ENCODE measurements at places on chromosomes 7 and 10.
A peak's percentile ranks its signal among the peaks of the same experiment; 100 is the strongest.

- DNase-seq: peak; percentile 39
These were observed at the start of gene PTPRN2 for GRCh38 chr7:158587162-158588084. Gene PTPRN2 (minus strand): TSS chr7:158587823.

GRCh38 chr7:143499743-143500348 is 22.2 kb downstream of the TAS2R41 start:
- no peak for DNase-seq

DNA sequence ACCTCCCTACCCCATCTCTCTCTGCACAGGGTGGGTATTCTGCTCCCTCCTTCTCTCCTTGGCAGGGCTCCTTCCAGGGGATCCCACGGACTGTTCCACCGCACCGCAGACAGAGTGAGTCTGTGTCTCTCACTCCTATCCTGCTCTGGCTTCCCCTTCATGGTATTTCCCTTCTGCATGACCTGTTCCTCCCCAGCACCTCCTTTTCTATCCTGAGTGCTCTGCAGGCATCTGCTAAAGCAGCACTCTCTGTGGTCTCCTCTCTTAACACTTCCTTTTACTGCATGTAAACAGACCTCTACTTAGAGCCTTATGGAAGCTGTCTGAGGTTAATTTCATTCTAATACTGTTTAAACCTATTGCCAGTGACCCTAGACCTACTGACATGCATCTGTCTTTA is 171.5 kb downstream of the CCSER2 start:
- DNase-seq: no peak

GRCh38 chr7:94277236-94277635 is 117.5 kb upstream of the COL1A2 start:
- DNase-seq: no peak

- DNase-seq: no peak
These were observed 15.2 kb downstream of the ITPRIP start for GRCh38 chr10:104323085-104323484.

GRCh38 chr10:116687633-116688032 is 54.7 kb downstream of the HSPA12A start:
- DNase-seq: no peak

GRCh38 chr7:143126146-143126545 is 5.7 kb upstream of the PIP start:
- DNase-seq: no peak

DNA sequence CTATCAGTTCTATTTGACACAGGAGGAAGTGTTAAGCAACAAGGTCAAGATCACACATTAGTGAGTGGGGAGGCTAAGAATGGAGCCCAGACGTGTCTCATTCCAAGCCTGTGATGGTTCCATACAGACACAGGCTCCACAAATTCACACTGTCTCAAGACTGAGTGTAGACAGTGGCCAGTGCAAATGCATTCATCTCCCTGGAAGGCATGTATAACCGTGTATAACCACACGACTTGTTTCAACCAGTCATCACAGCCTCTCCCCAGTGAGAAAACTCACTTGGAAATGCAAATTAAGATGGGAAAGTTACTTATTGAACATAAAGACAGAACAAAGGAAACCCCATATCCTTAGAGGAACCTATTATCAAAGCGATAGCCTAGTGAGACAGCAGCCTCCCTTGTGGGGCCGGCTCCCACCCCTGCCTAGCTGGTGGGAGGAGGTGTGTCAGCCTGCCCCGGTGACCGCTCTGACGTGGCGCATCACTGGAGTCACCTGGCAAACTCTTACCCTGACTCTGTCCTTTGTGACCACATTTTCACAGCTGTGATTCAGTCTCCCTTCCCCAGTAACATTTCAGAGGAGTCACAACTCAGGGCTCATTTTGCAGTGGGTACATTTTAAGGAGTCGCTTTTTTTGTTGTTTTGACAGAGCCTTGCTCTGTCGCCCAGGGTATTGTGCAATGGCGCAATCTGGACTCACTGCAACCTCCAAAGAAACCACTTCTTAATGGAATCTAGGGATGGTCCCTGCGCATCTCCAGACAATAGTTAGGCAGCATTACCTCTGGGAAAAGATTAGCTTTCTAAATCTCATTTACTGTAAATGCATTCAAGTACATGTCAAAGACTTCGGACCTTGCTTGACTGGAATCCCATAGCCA is 126.6 kb upstream of the PARD3 start:
- no peak for DNase-seq

- peak; percentile 27 for DNase-seq
These were observed 20.7 kb downstream of the ZNF107 start for GRCh38 chr7:64686493-64687184.

DNA sequence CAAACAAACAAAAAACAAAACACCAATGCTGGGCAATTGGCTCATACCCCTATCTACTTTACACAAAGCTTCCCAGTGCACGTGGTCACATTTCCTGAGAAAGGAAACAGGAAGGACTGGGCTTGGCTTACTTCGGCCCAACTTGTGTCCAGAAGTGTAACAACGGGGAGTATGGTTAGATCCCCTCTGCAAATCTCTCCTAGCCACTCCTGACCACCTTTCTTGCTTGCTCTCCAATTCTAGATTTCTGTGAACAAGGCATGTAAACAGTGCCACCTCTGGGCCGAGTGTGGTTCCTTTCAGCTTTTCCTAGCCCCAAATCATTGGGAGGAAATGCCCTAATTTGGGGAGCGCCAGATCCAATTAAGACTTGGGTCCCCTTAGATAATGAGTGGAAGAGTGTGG is 21.0 kb upstream of the FRAT2 start:
- DNase-seq: no peak

DNA sequence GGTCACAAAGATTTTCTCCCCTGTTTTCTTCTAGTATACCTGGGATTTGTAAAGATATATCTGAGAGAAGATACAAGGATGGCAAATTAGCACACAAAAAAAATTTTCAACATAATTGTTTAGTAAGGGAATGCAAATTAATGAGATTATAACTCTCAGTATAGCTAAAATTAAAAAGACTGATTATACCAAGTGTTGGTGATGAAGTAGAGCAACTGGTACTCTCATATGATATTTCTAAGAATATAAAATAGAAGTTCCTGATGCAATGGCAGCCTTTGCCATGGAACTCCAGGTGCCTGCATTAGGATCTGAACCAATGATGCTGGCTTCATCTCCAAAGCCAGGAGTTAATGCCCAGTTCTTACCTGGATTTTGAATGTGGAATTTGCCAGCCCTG is 51.4 kb upstream of the KIAA1217 start:
- DNase-seq: no peak

DNA sequence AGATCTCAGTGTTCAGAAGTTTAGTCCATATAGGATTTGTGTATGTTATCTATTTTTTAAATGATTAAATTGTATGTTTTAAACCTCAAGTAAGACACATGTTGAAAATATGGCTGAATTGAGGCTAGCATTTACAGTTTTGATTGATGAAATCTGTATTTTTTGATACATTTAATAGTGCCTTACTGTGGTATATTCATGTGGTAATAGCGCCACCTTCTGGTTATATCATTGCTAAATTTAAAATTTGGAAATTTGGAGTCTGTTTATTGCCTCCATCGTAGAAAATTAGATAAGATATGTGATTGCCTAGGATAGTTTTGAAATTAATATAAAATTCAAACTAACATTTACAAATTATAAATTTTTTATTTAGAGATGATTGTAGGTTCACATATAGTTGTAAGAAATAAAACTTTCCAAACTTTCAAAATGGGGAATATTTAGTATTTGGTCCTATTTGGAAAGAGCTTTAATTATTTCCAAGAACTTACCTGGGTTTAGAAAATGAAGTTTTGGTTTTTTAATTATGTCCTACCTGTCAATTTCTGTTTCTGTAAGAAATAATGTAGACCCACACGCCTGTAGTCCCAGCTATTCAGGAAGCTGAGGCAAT is 19.1 kb upstream of the ARMS2 start:
- no peak for DNase-seq

GRCh38 chr10:66637273-66638036 is 288.4 kb upstream of the LRRTM3 start:
- no peak for DNase-seq

DNA sequence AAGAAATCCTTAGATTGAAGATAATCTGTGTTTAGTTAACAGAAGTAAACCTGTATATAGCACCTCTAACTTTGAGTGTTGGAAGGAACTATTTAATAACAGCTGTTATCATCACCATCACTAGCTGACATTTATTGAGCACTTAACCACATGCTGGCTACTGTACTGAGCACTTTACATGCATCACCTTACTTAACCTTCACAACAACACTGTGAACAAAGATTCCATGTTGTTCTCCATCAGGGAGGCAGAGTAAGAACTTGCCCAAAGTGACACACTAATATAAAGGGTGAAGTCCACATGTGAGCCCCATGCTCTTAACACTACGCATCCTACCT is 182.2 kb downstream of the ST7 start:
- DNase-seq: no peak

DNA sequence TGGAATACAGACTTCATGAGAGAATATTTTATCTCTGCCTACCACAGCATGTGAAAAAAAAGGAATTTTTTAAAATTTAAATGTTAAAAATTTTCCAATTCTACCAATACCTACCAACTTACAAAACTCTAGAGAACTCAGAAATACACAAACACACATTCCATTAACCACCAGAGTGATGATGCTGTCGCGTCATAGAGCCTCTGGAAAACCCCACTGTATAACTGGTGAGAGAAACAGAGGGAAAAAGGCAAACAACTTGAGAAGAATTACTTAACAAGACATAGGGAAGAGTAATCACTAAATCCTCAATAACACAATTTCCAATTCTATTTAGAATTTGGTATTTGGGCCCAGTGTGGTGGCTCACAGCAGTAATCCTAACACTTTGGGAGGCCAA is 6.2 kb upstream of the SPOCK2 start:
- DNase-seq: no peak

DNA sequence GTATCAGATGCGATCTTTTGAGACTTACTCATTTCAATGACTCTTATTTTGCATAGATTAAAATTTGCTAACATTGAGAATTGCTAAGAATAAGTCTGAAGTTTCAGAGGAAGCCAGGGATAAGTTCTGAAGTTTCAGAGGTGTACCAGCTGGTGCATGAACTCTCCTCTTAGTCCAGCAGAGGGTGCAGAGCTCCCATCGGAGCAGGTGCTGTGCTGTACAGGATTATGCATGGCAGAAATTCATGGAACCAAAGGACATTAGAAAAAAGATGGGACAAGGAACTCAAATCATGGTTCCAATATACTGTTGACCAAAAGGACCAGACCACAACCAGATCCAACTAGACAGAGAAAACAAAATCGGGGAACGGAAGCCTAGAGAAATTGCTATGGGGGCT is 41.9 kb downstream of the MGAM2 start:
- no peak for DNase-seq

GRCh38 chr10:72104472-72105097 is 16.2 kb upstream of the SPOCK2 start:
- no peak for DNase-seq

DNA sequence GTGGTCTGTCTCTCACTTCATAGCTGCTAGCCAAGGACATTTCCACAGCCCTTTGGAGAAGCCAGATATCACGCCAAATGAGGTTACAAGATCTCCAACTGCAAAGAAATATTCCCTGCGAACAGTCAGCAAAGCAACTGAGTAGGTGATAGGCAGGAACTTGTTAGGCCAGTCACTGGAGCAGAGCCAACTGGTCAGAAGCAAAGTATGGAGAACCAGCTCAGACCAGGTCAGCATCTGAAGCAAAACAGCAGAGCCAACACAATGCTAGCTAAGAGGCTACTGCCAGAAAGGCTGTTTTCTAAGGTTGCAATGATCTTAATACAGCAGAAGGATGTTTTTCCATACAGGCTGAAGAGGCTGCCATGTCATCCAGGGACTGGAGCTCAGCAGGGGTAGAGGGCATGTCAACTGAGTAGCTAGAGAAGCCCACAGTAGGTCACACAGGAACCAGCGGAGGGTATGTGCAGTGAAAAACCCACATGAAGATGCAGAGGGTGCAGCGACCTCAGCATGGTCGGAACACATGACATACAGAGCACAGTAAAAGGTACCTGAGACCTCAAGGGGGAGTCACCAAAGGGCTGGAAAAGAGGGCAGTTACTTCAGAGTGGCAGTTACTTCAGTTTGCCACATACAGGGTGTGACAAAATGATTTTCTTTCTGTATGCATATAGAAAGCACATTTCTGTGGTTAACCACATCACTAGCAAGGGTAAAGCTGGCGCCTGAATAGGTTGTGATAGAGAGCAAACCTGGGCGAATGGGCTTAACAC is 8.9 kb downstream of the SEC31B start:
- peak; percentile 77 for DNase-seq

DNA sequence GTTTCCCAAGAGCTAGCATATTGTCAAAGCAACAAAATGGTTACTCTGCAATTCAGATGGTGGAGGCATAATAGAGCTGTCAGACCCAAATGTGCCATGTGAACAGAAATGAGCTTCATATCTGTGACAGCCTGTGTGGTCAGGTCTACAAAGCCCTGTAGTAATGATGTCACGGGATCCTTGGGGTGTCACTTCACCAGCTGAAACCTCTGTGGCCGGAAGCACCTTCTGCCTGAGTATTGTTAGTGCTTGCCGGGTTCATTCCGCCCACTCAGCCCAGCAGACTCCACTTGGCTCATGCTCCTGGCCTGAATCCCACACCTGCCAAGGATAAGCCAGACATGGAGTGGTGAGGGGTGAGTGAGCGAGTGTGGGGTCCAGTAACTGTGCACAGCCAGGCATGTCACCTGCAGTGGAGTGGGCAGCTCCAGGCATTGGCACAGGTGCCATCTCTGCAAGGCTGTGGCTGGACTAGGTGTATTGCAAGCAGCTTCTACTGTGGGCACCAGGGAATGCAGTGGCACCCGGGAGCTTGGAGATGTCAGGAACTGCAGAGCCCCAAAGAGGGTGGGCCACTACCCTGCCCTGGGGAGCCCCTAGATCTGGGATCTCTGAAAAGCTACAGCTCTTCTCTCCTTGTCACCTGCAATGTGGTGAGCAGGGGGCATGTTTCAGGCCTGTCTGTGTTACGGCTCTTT is 341.9 kb upstream of the CHRM2 start:
- no peak for DNase-seq

- no peak for DNase-seq
These were observed 435.8 kb upstream of the AKR1E2 start for GRCh38 chr10:4390219-4390618.

DNA sequence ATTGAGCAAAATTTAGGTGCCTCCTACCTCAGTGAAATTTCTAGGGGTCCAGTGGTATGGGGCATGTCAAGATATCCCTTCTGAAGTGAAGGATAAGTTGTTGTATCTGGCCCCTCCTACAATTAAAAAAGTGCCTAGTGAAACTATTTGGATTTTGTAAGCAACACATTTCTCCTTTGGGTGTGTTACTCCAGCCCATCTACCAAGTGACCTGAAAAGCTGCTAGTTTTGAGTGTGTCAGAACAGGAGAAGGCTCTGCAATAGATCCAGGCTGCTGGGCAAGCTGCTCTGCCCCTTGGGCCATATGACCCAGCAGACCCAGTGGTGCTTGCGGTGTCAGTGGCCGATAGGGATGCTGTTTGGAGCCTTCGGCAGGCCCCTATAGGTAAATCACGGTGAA is 46.0 kb downstream of the PTPRE start:
- DNase-seq: no peak

GRCh38 chr10:84341983-84342382 is 13.6 kb downstream of the CCSER2 start:
- DNase-seq: no peak

All from activated T-cell treated with anti-CD3 and anti-CD28 coated beads, Interleukin-2, amount 50 U/mL, for 72 hours (primary cell).